Fibroblast of lung (primary cell): ENCODE measurements at places on chromosomes 7 and 10. TPM values are rescaled to one million over a fixed set of nuclear protein-coding genes. Genes with fewer than 3 reads are reported as not detected.

DNA sequence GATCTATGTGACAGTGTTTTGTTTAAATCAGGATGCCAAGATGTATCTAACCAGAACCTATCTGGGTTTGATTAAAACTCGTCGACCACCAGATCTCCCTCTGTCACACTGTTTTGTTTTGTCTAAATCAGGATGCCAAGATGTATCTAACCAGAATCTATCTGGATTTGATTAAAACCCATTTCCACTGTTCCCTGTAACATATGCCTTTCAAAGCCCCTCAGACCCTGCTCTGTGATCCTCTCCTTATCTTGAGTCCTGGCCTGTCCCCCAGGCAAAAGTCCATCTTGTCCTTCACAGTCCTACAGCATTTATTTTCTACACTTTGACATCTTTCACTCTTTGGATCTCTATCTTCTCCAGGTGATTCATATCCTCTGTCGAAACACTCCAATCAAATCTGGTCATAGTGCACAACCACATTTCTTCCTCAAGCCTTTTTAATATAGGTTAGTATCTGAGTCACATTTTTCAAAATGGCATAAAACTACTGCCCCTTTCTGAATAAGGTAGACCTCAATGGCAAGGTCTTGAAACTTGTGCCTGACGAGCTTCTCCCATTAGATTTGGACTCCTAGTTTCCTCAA, 32.5 kb downstream of the ERLIN1 start:
- no peak overlapping the region for H3K27ac ChIP-seq
- H3K36me3 ChIP-seq, result peaks cover 14% of the 10 kb centered on the region
- H3K4me3 ChIP-seq, result no peak overlapping the region
- H3K27me3 ChIP-seq, result no peaks in the 10 kb centered on the region

- no peak for DNase-seq
- no peak overlapping the region for H3K27ac ChIP-seq
- H3K36me3 ChIP-seq, result no peaks in the 10 kb centered on the region
- peaks cover 60% of the 10 kb centered on the region for H3K27me3 ChIP-seq
- H3K4me1 ChIP-seq, result no peaks in the 10 kb centered on the region
- H3K4me3 ChIP-seq, result no peak overlapping the region
Observed at GRCh38 chr7:155372782-155373358, 75.2 kb downstream of the INSIG1 start.

The TRPV5 gene
- total RNA-seq, result not detected in 2 replicates

DNA sequence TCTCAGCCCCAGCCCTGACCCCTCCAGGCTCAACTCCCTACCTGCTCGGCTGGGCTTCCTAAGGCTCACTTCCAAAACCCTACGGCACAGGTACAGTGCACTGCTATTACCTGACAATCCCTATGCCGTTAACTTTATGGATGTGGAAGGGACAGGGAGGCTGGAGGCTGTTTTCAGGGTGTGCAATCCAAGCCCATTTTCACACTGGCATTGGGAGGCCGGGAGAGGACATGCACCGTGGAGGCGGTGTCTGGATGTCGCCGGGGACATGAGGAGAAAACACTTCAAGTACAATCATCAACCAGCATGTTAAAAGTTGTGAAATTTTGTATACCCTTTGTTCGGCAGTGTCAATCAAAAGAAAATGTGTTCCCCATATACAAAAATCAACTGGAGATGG, 80.1 kb downstream of the MAD1L1 start:
- DNase-seq, result no peak
- H3K27me3 ChIP-seq, result no peaks in the 10 kb centered on the region
- H3K4me1 ChIP-seq, result peaks cover 5% of the 10 kb centered on the region
- H3K27ac ChIP-seq, result no peak overlapping the region
- no peaks in the 10 kb centered on the region for H3K36me3 ChIP-seq
- H3K4me3 ChIP-seq, result no peak overlapping the region

The OLAH gene
- total RNA-seq, result not detected in 2 replicates

DNA sequence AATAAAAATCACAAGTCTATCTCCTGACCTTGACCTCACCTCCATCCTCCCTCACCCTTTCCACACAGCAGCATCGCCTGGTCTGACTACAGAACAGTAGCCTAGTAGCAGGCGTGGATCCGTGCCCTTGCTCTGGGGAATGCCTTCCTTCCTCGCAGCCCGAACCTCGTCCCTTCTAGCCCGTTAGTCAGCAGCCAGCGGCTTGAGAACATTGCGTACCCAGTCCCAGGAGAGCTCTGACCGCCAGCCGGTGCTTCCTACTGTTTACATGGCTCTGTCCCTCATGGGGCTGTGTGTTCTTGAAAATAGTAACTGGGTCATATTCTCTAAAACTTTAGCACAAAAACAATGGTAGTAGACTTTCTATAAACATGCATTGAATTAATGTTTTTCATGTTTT, 682.7 kb upstream of the IGFBP3 start:
- H3K36me3 ChIP-seq, result no peaks in the 10 kb centered on the region
- H3K27ac ChIP-seq, result no peak overlapping the region
- no peak overlapping the region for H3K4me3 ChIP-seq
- H3K27me3 ChIP-seq, result peaks cover 2% of the 10 kb centered on the region
- no peak for DNase-seq

- no peaks in the 10 kb centered on the region for H3K4me1 ChIP-seq
- no peaks in the 10 kb centered on the region for H3K36me3 ChIP-seq
- DNase-seq, result no peak
Observed at GRCh38 chr7:95736635-95737034, 35.7 kb upstream of the DYNC1I1 start.

The AASS gene
- 31.6 and 49.2 TPM in 2 replicates for total RNA-seq

The IQUB gene
- total RNA-seq, result 0.77 and 0.83 TPM in 2 replicates

The MALRD1 gene
- 1.3 and 1.7 TPM in 2 replicates for total RNA-seq

The CAV2 gene
- total RNA-seq, result 60.1 and 119 TPM in 2 replicates

- DNase-seq, result no peak
- H3K27ac ChIP-seq, result no peak overlapping the region
- no peak overlapping the region for H3K4me3 ChIP-seq
- H3K4me1 ChIP-seq, result no peaks in the 10 kb centered on the region
- H3K27me3 ChIP-seq, result no peaks in the 10 kb centered on the region
Observed at GRCh38 chr10:32906595-32906994, 51.4 kb downstream of the ITGB1 start.

DNA sequence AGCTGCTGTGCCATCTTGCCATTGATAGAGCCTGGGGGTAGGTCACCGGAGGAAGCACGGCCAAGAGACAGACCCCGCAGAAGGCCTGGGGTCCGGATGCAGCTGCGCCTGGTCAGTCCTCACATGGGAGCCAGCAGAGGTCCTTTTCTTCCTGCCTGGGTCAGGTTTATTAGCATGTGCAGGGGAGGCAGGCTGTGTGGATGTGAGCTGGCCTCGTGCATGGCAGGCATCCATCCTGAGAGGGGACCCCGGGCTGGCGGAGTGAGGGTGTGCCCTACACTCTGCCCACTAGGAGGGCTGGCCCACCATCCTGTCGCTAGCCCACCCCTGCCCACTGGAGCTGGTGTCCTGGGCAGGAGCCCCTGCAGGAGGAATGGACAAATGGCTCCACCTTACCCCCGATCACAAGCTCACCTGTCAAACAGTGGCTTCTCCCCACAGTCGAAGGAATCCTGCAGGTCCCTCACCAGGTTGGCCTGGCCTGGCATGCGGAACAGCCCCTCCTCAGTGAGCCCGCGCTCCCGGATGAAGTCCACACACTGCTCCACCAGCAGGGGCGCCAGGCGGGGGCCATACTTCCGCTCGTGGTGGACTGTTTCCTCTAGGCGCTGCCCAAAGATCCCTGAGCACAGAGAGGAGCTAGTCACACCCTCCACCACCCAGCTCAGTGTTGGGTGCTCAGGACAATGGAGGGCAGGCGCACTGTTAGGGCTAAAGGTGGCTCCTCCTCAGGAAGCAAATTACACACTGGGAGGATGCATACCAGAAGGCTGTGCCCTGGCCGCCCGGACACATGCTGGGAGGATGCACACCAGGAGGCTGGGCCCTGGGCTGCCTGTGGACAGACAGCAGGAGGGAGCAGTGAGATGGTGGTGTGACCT, 145.4 kb downstream of the ARHGAP22 start:
- DNase-seq, result no peak
- H3K27me3 ChIP-seq, result no peaks in the 10 kb centered on the region
- H3K4me1 ChIP-seq, result peaks cover 6% of the 10 kb centered on the region
- H3K36me3 ChIP-seq, result peaks cover 8% of the 10 kb centered on the region
- no peak overlapping the region for H3K27ac ChIP-seq
- H3K4me3 ChIP-seq, result no peak overlapping the region

The ACSL5 gene
- total RNA-seq, result 1.7 and 4.6 TPM in 2 replicates

GRCh38 chr7:3575753-3576531, 274.9 kb downstream of the SDK1 start:
- no peaks in the 10 kb centered on the region for H3K27me3 ChIP-seq
- no peak overlapping the region for H3K4me3 ChIP-seq
- DNase-seq, result no peak
- H3K36me3 ChIP-seq, result no peaks in the 10 kb centered on the region

The OR2A42 gene
- under 0.01 TPM in 1 of 2 replicates, not detected in the other for total RNA-seq

GRCh38 chr7:137328373-137329120, 15.0 kb downstream of the PTN start:
- H3K27me3 ChIP-seq, result no peaks in the 10 kb centered on the region
- H3K4me1 ChIP-seq, result peaks cover 2% of the 10 kb centered on the region
- H3K27ac ChIP-seq, result no peak overlapping the region
- peak; percentile 87 for DNase-seq
- no peak overlapping the region for H3K4me3 ChIP-seq
- H3K36me3 ChIP-seq, result no peaks in the 10 kb centered on the region

DNA sequence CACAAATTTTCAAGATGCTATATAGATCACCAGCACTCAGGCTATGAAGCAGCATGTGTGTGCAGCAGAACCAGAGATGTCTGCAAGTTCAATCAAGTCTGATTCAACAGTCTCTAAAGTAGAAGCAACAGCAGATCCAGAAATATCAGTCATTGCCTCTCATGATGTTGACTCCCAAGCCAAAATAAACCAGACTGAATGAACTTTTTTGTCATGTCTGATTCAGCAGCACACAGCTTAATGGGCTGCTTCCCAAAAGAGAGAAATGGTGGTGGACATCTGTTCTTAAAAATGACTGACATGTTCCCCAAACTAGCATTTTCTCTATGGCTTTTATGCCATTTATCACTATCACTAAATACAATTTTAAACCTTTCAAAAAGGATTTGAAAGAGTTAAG, 53.8 kb downstream of the TMEM26 start:
- peak; percentile 39 for DNase-seq
- no peaks in the 10 kb centered on the region for H3K36me3 ChIP-seq
- H3K4me1 ChIP-seq, result no peaks in the 10 kb centered on the region

The CALHM1 gene
- total RNA-seq, result not detected in 2 replicates

DNA sequence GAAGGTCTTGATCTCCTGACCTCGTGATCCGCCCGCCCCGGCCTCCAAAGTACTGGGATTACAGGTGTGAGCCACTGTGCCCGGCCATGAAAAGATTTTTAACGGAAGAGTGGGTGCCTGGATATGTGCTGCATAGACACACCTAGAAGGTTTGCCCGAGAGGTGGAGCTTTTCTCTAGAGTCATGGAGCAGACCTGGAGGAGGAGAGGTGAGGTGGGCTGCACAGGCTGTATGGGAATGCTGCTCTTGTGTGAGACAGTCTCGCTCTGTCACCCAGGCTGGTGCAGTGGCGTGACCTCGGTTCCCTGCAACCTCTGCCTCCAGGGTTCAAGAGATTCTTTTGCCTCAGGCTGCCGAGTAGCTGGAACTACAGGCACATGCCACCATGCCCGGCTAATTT, 103.3 kb downstream of the ACTR3B start:
- no peak overlapping the region for H3K4me3 ChIP-seq
- no peaks in the 10 kb centered on the region for H3K4me1 ChIP-seq
- DNase-seq, result no peak

GRCh38 chr7:7054252-7054830, 128.0 kb upstream of the C1GALT1 start:
- DNase-seq, result no peak
- no peak overlapping the region for H3K27ac ChIP-seq
- no peak overlapping the region for H3K4me3 ChIP-seq
- H3K36me3 ChIP-seq, result no peaks in the 10 kb centered on the region
- no peaks in the 10 kb centered on the region for H3K4me1 ChIP-seq

DNA sequence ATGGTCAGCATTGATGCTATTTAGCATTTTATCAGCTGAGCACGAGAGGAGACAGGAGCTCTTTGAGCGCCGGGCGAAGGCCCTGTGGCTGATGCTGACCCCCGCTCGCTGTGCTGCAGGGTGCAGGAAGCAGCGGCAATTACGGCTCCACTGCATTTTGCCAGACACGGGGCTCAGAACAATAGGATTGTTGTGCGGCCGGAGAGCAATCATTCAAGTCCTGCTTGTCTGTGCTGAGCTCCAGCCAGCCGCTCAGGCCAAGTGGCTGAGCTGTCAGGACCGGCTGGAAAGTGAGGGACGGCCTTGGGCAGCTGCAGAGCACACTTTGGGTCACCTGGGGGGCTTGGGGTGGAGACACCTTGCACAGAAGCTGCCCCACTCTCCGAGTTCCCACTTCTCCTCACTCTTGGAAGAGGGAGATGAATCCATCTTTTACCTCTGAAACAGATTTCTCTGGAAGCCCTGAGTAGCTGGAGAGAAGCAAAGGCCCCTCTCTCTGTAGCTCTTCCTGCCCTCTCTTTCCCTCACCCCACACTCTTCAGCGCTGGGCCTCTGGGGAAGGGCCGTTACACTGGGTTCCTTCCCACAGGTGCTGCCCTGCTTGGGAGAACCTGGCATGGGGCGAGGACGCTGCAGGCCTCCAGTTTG, 17.3 kb upstream of the ADARB2 start:
- no peak overlapping the region for H3K4me3 ChIP-seq
- no peaks in the 10 kb centered on the region for H3K4me1 ChIP-seq
- no peaks in the 10 kb centered on the region for H3K36me3 ChIP-seq

GRCh38 chr10:109821672-109822071, 101.6 kb downstream of the XPNPEP1 start:
- H3K27me3 ChIP-seq, result no peaks in the 10 kb centered on the region
- H3K36me3 ChIP-seq, result no peaks in the 10 kb centered on the region
- DNase-seq, result no peak
- H3K4me3 ChIP-seq, result no peak overlapping the region

The ZNF853 gene
- 0.66 and 4.4 TPM in 2 replicates for total RNA-seq

DNA sequence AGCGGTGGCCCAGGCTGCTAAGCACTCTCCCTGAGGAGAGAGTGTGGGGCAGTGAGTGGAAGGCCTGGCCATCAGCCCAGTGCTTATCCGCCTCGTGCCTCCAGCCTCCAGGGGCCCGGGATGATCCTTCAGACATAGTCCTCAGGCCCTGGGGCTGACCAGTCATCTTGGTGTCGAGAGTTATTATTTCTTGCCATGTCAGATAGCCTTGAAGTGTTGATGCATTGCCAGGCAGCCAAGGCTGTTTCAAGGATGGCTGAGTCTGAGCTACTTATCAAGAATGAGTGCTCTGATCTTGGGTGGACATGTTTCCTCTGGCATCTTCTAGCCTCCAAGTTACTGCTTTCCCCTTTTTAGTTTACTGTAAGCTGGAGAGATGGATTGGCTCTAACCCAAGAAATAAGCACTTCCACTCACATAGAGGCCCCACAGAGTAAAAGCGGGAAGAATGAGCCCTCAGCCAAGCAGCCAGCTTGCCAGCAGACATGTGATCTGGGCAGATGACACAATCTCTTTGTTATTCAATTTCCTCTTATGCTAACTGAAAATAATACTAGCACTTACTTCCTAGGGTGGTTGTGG, 136.5 kb upstream of the NAMPT start:
- H3K36me3 ChIP-seq, result no peaks in the 10 kb centered on the region
- peak overlapping the region; percentile 86 for H3K27ac ChIP-seq
- H3K27me3 ChIP-seq, result no peaks in the 10 kb centered on the region
- no peak overlapping the region for H3K4me3 ChIP-seq
